DMS153 (cell line): ENCODE measurements at places on chromosomes 11 and 22.

GRCh38 chr11:65422633-65423515 is at the start of gene NEAT1:
TSS of gene NEAT1 (plus strand) at chr11:65422798.
- DNase-seq = no peak

- no peak for DNase-seq
These were observed 8.6 kb upstream of the DERL3 start for GRCh38 chr22:23847310-23847920.

DNA sequence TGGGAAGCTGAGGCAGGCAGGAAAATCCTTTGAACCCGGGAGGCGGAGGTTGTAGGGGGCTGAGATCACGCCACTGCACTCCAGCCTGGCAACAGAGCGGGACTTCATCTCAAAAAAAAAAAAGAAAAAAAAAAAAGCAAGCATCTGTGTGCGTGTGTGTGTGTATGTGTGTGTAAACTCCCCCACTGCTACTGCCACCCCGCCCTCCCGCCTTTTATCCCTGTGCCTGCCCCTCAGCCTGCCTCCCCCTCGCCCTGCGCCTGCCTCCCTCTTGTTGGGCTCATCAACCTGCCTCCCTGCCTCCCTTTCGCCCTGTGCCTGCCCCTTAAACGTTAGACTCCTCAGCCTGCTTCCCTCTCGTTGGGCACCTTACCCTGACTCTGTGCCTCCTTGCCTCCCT is 18.0 kb downstream of the TMEM258 start:
- DNase-seq = no peak

- no peak for DNase-seq
These were observed 7.3 kb downstream of the CCDC88B start for GRCh38 chr11:64347193-64347867.

- DNase-seq = no peak
These were observed 40.2 kb upstream of the MMP12 start for GRCh38 chr11:102915044-102915375.

DNA sequence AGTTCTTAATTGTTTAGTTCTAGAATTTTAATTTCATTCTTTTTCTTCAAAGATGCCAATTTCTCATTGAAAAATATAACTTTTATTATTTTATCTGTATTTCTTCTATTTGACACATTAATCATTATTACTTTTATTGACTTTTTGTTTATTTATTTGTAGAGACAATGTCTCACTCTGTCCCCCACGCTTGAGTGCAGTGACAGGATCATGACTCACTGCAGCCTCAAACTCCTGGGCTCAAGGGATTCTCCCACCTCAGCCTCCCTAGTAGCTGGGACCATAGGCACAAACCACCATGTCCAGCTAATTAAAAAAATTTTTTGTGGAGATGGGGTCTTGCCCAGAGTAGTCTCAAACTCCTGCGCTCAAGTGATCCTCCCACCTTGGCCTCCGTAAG is 30.3 kb upstream of the FBLN1 start:
- no peak for DNase-seq

DNA sequence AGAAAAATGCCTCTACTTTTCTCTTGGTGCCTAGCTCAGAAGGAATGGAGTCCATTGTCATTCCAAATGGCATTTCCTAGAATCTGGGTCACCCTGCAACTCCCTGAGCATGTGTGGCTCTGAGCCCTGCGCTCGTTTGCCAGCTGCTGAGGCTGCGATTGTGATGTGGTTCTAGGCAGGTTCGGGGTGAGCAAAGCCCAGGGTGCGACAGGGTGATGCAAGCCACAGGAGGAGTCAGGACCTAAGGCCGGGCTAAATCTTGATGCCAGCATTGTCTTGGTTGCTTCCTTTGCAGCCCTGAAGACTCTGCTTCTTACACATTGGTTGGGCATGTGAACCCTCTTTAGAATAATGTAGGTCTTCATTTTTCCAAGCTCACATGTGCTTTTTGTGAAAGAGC is 131.0 kb downstream of the MORC2 start:
- no peak for DNase-seq

DNA sequence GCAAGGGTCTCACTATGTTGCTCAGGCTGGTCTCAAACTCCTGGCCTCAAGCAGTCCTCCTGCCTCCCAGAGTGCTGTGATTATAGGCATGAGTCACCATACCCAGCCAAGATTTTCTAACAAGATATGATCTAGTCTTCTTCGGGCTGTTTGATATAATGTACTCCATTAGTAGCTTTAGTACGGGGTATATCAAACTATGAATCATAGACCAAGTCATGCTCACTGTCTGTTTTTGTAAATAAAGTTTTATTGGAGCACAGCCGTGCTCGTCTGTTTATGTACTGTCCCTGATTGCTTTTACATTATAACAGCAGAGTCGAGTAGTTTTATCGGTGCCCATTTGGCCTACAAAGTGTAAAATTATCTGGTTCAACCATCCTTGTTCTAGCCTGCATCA is 43.9 kb upstream of the GRIK4 start:
- DNase-seq = no peak

DNA sequence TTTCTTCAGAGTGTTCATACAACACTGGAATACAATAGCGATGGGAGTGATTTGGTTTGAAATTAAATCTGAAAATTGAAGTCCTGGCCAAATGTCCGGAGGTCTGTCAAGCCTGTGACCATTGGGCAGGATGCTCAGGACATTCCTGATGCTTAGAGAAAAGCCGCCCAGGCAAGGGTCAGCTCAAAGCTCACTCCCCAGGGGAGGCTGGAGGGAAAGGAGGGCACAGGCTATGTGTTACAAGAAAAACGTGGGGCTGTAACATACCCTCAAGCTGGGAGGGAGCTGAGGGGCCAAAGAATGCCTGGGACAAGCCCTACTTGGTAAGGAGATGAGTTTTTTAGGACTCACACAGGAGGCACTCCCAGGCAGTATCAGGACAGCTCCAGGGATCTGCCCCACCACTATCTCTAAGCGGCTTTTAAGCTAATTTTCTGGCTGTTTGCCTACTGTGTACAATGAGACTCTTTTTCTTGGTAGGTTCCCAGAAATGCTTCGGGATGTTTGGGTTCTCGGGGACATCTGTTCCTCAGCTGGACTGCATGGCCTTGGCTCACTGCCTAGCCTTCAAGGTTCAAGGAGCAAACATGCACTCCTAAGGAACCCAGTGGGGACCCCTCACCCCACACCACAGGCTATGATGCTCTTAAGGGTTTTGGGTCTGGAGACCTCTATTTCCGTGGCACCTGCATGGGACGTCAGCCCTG is 500.1 kb downstream of the BRD1 start:
- no peak for DNase-seq

GRCh38 chr11:62124186-62125113 is 639 bp downstream of the INCENP start:
- no peak for DNase-seq

- DNase-seq = peak; percentile 28
These were observed 44.2 kb downstream of the LMO1 start for GRCh38 chr11:8219257-8220021.

- DNase-seq = no peak
These were observed 11.2 kb downstream of the CCS start for GRCh38 chr11:66604155-66604554.

DNA sequence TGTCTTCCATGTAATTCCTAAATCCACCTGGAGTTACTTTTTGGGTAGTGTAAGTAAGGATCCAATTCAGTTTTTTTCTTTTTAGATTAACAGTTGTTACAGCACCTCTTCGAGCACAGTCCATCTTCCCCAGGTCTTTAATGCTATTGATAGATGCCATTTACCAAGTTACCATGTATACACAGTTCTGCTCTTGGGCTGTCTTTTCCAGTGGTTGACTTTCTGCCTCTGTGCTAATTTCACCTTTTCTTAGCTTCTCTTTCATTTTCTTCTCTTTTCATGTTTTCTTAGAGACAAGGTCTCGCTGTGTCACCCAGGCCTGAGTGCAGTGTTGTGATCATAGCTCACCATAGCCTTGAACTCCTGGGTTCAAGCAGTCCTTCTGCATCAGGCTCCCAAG is 12.0 kb downstream of the ATXN10 start:
- DNase-seq = no peak

- DNase-seq = no peak
These were observed 17.3 kb downstream of the TSPO start for GRCh38 chr22:43168471-43169309.

DNA sequence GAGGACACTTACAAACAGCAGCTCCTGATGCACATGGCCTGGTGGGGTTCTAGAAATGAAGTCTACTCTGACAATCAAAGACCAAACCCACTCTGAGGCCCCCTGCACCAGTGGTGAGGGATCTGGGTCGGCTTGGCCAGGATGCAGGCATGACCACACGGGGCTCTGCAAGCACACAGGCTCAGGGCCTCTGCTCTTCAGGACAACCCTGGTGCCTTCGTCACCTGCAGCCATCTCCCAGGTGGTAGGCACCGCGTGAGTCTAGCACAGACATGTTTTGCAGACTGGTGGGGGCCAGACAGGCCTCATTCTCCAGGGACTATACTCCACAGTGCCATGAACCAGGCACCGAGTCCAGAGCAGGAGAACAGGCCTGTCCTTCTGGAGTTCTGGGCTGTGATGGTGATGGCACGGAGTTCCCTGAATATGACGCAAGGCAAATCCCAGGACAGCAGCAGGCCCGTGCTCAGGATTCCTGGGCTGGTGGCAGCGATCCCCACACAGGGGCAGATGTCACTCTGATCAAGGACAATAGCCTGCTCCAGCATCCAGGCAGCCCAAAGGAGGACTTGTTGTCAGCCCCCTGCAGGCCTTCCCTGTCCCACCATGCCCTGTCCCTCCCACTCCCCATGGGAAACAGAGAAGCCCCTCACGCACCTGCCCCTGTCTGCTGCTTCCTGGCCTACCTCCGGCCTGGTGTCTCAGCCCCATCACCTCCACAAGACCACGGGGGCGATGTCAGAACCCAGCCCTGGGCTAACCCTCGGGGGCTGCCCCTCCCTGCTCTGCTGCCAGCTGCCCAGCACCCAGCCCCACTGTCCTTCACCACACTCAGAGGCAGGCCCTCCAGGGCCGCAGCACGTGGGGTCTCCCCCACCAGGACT is 36.1 kb downstream of the GNB1L start:
- DNase-seq = no peak

DNA sequence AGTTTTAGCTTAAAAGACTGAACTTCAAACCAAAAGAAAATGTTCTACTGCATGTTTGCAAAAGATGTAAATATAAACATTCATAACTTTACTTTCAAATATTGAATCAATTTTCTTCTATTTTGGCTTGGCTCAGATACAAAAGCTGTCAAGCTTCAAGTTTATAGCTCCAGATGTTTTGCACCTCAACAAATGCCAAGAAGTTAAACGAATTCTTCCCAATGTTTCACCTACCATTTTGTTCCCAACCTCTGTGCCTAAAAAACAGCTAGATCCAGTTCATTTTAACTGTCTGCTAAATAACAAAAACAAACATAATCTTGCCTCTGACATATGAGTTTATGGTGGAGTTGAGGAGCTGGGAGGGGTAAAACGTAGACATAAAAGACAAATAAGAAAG is 76.5 kb downstream of the RAB30 start:
- no peak for DNase-seq

DNA sequence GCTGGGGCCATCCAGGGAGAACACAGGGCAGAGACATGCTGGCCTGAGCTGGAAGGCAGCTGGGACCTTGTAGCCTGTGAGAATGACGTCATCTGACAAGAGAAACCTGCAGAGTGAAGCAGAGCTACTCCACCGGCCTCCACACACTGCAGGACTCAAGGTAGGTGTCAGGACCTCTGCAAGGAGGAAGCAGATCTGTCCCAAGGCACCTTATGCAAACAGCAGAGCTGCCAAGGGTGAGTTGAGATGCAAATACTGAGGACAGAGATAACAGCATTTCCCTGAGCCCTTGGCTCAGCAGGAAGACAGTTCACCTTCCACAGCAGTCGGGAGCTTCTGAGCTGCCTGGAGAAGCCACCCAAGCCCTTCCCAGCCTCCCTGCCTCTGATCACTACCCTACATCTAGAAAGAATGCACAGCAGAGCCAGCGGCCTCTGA is 51.9 kb upstream of the IGSF9B start:
- DNase-seq = no peak

DNA sequence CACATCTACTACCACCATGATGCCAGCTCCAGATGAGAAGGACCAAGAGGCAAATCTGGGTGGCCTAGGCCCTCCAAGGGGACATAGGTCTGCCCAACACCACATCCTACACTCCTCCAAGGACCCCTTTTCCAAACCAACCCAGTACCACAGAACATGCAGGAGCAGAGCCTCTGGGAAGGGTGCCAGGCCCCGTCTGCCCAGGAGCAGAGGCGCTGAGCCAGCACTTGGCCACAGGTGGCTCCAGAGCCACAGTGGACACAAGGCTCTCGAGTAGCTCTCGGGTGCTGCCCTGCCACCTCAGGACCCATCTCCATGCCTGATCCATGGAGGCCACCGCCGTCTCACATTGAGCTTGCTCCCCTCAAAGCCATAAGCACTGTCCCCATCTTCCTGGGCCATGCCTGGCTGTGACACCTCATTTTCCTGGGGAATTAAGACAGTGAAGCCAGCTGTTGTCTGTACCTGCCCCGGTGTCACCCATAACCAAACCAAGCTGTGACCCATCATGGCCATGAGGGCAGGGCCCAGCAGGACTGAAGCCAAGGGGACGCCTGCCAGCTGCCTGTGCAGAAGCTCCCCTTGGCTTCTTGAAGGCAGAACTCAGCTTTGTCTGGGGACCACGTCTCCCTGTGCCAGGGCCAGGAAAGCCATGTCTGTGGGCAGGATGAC is 7.4 kb downstream of the MOB2 start:
- DNase-seq = no peak

DNA sequence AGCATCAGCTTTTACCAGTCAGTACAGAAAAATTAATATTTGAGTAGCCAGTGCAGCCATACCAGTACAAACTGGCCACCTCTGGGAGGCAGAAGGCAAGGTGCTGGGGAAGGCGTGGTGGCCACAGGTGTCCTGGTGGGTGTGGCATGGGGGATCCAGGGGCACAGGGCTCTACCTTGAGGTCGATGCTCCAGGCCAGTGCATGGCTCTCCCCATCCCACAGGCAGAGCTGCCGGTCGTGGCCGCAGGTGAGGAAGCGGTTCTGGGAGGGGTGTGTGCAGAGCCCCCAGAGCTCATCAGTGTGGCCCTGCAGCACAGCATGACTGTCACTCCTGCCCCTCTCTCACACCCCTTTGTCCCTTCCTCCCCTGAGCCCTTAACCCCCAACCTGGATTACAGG is 3.8 kb upstream of the MTA2 start:
- DNase-seq = no peak

- DNase-seq = no peak
These were observed 67.5 kb upstream of the NNMT start for GRCh38 chr11:114228435-114229411.
